GM04503 (cell line): ENCODE measurements at places on chromosomes 7 and 10.

DNA sequence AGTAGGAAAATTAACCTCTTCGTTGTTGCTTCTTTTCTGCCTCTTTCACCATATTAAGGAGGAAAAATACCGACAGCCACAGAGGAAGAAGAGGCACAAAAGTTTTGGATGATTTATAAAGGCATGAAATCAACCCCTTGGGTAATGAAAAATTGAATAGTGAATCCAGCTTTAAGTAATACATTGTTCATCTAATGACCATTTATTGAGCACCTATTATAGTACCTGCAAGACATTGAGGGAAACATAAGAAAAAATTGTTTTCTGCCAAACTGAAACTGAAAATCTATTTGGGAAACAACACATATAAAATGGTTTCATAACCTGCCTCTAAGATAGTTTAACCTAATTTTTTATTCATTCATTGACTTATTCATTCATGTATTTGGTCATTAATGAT, 8.2 kb downstream of the ECHDC3 start:
- no peak for DNase-seq

DNA sequence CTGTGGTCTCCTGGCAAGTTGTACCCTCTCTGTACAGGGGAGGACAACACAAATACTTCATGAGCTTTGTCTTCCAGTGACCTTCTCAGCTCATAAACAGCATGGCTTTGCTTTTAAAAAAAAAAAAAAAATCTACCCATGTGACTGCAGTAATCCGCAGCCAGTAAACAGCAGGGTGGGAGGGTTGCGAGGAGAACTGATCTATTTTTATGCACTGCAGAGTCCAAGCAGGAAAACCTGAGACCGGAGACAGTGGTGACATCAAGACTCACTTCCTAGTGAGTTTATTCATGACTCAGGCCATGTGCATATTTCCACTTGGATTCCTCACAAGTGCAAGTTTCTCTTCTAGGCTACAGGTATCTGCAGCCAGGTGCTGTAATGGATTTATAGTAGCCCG, 127.9 kb downstream of the NRF1 start:
- DNase-seq = no peak

GRCh38 chr7:130493275-130493873, 1.5 kb downstream of the MEST start:
- DNase-seq = no peak

DNA sequence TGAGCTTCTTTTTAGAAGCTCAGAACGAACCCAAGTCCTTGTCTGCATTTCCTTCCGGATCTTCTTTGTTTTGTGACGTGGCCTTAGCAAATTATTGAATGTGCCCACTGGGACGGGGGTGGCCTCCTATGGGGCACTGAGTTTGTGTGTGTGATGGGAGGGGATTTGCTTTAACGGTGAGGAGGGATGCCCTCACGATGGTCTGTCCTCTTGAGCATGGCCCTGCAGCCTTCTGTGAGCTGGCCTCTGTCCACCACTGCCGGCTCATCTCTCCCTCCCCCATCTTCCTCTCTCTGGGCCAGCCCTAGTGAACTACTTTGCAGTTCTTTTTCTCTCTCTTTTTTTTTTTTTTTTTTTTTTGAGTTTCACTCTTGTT, 62.9 kb upstream of the MKRN1 start:
- DNase-seq = peak; percentile 27

DNA sequence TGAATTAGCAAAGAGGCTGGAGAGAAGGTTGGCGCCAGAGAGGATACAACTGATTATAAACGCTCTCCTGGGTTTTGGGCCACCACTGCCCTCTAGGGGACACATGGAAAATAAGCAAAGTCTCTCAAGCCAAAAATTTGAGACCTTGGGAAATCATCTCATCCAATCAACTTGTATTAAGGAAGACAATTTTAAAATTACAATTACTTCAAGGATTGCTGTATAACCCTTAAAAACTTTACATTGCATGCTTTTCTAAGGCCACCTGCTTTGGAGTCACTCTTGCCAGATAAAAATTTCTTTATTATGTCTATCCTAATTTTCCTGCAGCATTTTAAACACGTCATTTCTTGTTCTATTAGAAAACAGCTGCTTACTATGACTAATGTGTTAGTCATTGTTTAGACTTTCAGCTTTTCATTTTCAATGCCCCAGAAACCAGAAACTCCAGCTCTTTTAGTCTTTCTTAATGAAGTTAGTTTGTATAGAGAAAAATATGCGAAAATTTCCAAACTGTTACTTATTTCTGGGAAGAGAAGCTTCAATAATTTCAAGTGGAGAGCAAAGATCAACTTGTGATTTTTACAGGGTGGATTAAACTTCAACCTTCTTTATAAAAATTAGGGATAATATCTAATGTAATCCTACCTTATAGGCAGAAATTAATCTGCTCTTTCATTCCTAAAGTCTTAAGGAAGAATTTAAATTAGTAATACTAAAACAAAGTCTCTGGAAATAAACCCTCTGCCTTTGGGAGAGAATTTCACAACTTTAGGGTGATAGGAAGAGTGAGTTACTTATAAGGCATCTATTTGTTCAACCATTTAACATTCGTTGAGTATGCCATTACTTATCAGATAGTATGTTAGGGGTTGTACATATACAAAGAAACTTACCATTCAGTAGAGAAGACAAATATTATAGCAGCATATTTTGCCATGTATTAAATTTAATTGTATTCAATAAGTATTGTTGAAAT, 20.6 kb upstream of the RHOBTB1 start:
- peak; percentile 70 for DNase-seq

DNA sequence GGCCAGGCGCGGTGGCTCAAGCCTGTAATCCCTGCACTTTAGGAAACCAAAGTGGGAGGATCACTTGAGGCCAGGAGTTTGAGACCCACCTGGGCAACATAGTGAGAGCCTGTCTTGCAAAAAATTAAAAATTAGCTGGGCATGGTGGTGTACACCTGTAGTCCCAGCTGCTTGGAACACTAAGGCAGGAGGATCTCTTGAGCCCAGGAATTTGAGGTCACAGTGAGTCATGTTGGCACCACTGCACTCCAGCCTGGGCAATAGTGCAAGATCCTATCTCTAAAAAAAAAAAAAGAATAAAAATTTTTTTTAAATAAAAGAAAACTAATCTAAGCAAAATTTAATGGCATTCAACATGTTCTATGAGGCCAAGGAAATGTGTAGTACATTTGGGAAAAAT, 44.9 kb upstream of the UBN2 start:
- no peak for DNase-seq

DNA sequence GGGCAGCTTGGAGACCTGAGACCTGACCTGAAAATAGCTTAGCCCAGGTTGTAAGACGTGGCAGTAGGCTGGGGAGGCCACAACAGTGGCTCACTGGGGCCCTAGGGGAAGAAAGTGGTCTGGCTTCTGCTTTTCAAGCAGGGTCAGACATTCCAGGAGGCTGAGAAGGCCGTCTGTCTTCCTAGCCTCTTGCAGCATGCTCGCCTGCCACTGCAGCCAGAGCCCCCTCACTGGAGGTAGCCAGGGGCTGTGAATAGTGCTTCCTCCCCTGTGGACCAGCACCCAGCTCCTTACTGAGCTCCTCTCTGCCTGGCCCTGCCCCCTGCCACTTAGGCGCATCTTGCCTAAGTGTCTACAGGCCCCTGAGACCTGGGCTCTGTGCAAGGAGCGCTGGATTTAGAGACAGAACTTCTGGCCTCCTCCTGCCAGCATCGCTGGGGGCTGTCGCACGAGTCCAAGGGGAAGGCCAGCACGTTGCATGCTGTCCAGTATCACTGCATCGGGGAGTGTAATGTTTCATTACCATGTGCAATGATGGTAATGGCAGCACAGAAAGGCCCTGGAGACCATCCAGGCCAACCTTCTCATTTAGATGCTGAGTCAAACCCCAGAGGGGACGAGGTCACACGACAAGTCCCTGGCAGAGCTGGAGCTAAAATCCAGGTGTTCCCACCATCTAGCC, 12.7 kb downstream of the ZMIZ1 start:
- peak; percentile 83 for DNase-seq

DNA sequence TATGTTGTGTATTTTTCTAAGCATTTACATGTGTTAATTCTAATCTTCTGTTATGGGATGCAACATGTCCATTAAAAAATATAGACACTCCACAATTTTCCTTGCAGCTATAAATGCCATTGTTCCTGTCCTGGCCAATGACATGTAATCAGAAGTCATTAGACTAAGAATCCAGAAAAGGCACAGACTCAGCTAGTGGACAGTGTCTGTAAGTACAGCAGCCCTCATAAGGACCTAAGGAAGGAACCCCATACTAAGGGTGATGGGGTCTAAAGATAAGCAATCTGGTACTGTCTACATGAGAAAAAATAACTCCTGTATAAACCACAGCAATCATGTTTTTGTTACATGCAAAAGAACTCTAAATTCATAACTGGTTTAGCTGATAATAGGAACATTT, 115.9 kb downstream of the GPR85 start:
- DNase-seq = no peak
